ENCODE measurements at places on chromosomes 7 and 10. TPM values are rescaled to one million over a fixed set of nuclear protein-coding genes. Genes with fewer than 3 reads are reported as not detected.

Gene MRLN
- total RNA-seq = not detected

- no peak for DNase-seq
These were observed 19.2 kb downstream of the AKR1C8 start for GRCh38 chr10:5165738-5166137.

Gene NPFFR1
- 6.6 TPM for total RNA-seq

DNA sequence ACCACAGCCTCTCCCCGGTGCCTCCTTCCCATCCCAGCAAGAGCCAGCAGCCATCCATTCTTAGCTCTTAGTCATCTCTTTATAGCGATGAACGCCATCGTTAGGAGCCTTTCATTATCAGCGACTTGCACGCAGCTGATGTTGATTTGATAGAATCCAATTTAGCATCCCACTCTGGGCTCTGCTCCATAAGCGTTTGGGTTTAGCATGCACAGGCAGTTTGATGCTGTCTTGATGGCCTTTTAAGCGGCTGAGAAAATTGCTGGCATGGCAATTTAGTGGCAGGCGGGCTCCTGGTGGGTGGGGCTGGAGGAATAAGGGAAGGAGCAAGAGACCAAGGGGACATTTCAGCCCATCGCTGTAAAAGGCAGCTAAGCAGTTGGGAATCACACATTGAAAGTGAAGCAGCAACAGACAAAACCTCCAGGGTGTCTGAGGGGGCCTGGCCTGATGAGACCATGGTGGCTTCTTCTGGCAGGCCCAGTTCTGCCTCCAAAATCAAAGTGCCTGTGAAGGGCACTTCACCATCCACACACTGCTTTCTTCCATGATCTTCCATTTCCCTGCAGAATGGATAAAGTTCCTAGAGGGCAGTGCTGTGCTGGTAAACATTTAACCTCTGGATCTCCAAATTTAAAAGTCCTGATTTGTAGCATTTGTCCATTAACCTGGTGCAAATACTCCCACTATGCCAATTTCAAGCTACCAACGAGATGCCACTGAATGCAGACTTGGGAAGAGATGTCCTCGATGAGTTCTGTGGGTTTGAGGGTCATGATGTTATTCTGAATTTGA is 107.8 kb upstream of the PLXNA4 start:
- DNase-seq = no peak

Gene TWIST1
- 11.7 TPM for total RNA-seq

GRCh38 chr10:104680467-104681401 is 39.6 kb downstream of the SORCS3 start:
- DNase-seq = peak; percentile 57

DNA sequence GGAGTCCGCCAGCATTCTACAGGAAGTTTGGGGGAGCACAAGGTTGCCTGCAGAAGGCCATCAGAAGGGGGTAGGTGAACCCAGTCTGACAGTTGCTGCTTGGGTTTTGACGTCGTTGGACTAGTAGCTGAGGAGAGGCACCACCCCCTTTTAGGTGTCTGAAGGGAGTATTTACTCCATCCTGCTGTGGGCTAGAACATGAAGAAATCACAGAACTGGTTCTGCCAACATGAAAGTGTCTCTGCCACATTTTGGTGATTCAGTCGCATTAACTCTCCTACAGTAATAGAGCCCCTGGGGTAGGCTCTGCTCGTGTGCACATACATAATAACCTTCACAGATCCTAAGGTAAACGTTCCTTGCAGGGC is 834 bp upstream of the TRIL start:
- no peak for DNase-seq

Gene EIF5AL1
- total RNA-seq = 6.8 TPM

- peak; percentile 27 for DNase-seq
These were observed at the start of gene CDK6 for GRCh38 chr7:92836489-92836999. TSS of gene CDK6 (minus strand) at chr7:92836573. CDS start at chr7:92833323, 3,250 bp downstream.

DNA sequence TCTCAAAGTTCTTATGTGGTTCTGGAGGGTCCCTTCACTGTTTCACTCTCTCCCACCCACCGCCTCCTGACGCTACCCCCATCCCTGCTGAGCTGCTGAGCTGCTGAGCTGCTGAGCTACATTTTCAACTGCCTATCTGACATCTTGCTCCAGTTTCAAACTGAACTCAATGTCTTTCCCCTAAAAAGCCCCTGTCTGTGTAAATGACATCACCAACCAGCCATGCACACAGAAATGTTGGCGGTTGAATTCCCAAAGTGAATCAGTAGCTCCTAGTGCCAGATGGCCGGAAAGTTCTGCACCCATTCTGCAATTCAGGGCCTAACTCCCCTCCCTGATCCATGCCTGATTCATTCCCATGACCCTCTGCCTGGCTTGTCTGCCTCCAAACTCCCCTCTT is 71.2 kb downstream of the WNT2 start:
- no peak for DNase-seq

DNA sequence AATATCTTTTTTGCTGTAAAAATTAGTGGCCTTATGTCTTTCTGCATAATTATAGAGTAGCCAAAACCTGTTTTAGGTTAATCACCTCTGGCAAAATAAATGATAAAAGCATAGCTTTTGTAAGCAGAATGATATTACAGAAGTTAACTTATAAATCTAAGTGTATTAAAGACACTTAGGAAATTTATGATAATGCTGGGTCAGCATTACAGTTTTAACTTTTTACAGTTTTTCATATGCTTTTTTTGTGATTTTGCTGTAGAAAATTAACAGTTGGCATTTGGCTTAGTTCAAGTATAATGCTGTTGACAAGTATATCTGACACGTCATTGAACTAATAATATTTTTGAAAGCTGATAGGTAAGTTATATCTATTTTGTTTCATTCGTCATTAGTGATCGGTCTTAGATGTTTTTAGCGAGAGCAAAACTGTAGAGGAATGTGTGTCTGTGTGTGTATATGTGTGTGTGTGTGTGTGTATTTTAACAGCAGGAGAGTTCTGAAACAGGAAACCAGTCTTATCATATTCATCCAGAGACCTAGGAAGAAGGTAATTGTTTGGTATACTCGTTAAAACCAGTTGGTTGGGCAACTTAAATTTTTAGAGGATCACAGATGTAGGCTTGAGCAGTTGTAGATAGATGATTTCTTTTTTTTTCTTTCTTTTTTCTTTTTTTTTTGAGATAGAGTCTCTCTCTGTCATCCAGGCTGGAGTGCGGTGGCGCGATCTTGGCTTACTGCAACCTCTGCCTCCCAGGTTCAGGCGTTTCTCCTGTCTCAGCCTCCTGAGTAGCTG is 15.4 kb downstream of the PTEN start:
- DNase-seq = no peak
